ENCODE measurements at places on chromosomes 2 and 18.
A peak's percentile ranks its signal among the peaks of the same experiment; 100 is the strongest.

DNA sequence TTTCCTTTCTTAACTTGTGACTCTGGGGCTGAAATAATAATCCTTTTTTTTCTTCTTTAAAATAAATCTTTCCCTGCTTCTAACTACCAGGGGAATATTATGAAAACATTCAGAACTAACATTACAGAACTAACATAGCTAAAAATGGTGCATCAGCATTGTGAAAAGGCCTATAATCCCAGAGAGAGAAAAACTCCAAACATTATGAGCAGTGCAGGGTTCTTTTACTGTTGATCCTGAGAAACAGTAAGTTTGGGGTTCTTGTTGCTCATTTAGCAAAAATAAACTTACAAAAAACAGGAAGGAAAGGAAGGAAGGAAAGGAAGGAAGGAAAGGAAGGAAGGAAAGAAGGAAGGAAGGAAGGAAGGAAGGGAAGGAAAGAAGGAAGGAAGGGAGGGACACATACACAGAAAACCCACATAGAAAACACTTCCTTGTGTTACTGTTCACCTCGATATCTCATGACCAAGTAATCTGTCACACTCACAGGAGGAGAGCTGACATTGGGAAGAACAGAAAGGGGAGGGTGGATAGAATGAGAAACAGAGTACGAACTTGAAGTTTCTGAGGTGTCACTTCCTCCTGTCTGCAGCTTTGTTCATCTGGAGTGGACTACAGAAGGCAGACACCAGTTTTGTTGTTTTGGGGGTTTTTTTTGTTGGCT lies 18.4 kb upstream of the PIK3C3 start:
- DNase-seq = no peak

- no peak for DNase-seq
These were observed 250.9 kb downstream of the ASXL3 start for GRCh38 chr18:33828949-33829348.

DNA sequence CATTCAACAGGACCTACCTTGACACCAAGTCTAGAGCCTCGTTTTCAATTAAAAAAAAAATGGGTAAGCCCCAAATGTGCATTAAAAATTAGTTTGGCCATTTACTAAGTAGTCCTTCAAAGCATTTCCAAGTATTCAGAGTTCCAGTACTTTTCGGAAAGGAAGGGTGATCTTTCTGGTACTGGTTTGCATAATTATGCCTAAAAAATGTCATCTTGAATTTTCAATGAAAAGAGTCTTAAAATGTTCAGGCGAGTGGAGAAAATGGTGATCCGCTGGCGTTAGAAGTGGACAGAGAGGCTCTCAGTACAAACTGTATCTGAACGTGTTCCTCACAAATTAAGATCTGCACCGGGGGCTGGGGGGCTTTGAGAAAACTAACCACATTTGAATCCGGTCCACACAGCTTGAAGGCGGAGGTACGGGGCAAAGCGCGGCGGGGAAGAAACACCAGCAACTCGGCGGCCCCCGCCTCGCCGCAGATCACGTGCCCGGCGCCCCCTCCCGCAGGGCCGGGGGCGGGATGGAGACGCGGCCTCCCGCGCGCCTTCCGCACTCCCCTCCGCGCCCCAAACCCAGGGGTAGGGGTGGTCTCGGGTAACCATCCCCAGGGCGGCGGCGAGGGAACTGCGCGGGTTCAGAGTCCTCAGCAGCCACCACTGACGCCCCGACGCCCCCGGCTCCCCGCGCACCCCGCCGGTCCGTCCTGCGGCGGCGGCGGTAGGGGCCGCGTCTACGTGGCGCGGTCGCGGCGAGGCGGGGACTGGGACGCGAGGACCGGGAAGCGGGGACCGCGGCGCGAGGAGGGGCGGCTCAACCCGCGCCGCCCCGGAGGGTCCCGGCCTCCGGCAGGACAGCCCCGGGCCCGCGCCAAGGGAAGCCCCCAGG lies 564 bp downstream of the LPIN2 start:
- no peak for DNase-seq

DNA sequence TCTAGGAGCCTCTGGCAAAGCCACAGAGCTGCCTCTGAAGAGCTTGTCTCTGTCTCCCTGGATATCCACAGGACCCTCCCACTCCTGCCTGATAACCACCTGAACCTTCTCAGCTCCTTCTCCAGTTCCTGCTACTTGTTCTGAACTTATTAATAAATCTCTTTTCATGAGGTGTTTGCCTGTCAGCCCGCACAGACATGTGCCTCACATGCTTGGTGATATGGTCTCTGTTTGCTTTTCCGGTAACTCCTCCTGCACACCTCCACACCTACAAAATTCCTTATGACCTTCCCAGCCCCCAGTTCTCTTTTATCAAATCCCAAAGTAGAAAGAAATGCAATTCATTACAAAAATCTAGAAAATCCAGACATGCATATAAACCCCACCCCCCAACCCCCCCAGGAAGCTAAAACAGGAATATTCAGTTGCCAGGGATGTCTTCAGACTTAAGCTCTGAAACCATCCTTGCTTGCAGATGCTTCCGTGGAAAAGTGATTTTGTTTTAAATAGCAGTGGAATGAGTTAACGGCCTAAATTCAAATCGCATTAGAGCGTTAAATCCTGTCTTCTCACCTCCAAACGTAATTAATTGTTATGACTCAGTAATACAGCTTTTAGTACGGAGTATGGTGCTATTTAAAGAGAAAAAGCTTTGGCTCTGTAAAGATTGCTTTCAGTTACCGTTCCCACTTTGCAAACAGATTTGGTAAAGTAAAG lies 2.1 kb upstream of the PID1 start:
- DNase-seq = no peak

DNA sequence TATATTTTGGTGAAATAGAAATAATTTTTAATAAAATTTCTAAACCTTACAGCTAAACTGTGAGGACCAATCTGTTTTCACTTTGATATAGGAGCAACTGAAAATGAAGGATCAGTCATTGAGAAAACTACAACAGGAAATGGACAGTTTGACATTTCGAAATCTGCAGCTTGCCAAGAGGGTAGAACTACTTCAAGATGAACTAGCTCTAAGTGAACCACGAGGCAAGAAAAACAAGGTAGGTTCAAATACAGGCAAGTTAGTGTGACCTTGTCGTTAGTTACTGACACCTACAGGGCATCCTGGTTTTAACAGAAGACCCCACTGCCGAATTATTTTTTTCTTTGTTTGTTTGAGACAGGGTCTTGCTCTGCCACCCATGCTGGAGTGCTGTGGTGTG lies 75.5 kb upstream of the STON1 start:
- DNase-seq = peak; percentile 29

GRCh38 chr2:187435078-187435477 lies 13.0 kb downstream of the CALCRL start:
- DNase-seq = no peak
